ENCODE measurements at places on chromosomes 13 and 19. TPM values are rescaled to one million over a fixed set of nuclear protein-coding genes. Genes with fewer than 3 reads are reported as not detected.

DNA sequence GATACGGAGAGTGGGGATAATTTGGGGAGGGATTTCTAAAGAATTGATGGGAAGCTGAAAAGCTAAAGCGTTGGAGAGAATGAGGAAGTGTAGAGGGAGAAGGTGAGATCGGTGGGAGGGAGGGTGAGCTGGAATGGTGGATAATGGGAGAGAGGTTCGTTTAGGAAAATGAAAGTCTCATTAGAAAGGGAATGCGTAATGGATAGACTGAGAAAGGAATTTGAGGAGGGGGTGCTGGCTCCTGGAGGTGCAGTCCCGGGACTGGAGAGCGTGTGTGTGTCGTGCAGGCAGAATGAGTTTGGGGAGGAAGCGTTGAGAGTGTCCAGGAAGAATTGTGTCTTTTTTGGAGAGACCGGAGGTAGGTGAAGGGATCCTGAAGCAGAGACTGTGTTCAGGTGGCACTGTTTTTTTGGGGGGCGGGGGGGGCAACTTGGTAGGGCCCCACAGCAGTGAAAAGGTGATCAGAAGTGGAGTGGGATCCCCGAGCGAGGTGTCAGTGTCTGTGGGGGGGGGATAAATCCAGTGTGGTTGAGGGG lies 1.4 kb downstream of the ACTN4 start:
- DNase-seq = no peak

CCL25 gene
- total RNA-seq = not detected

- DNase-seq = no peak
Measured at GRCh38 chr13:52922961-52923360, 74.5 kb upstream of the PCDH8 start.

METTL21C gene
- total RNA-seq = not detected

- peak; percentile 6 for DNase-seq
Measured at GRCh38 chr19:39599116-39599515, 3.2 kb upstream of the LGALS13 start.

DNA sequence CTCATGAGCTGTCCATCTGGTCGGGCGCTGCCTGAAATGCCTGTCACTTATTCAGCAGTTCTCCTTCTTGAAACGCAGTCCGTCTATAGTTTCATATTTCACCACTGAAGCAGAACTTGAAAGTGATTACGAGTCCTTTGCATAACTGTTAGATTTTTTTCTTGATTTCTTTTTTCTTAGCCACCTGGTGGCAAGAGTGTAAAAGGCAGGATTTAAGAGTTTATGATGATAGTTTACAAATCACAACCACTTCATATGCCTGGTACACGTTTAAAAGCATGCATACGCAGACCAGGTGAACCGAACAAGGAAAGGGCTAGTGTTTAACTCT lies 45.8 kb downstream of the GGACT start:
- DNase-seq = no peak

DNA sequence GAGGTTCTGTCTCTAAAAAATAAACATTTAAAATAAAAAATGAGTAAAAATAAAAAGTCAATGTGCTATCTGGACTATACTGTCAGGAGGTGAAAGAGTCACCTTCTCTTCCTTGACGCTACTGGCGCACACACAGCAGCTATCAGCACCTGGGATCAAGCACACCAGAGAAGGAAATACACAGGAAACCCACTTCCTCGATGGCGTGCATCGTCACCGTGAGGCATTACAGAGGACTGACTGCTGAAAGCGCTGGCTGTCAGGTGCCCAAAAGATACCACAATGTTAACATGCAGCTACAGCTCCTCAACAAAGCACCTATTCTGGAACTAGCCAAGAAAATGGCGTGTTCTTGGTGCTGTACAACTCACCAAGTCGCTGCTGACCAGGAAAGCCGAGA lies 6.1 kb downstream of the SLC35E1 start:
- DNase-seq = peak; percentile 92

DNA sequence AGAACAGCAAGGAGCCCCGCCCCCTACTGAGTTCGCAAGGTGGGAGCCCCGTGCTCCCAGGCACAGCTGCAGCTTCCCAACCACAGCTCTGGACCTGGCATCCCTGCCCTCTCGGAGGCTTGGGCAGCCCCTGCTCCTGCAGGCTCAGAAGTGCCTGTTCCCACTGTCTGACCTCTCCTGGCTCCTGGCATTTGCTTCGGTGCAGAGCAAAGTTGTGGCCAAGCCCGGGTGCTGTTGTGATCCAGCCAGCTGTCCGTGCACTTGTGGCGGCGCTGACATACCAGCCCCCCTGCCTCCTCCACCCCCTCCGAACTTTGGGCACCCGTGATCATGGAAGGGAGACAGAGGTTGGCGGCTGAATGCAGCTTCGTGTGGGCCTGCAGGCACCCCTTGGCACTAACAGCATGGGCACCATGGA lies 1386.8 kb downstream of the PCDH9 start:
- no peak for DNase-seq

ANGPTL4 gene
- total RNA-seq = 1.0 TPM

DNA sequence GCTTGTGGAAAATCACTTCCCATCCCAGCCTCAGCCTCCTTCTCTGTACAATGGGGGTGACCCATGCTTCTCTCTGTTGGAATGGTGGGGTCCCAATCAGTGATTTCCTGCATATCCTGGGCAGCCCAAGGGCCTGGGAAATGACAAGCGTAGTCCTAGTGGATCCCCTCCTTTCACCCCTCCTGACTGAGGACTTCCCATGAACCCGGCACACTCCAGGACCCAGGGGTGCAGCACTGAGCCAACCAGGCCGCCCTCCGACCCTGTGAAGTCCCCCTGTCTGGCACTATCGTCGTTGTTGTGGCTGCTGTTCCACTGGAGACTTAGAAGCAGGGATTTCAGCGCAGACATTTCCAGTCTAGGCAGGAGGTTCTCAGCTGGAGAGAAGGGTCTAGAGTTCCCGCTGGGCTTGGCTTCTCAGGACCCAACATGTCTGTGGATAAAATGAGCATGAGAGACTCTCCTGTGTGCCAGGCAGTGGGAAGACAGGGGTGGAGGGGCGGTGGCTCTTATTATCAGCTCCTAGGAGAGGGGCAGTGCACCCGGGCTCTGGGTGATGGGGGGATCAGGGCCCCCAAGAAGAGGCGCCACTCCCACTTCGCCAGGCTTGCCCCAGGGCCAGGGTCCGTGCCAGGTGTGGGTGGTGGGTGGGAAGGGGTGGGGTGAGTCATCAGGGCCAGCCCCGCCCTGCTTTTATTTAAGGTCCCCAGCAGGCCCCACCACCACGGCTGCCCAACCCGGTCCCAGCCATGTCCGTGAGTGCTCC lies at the start of gene LGALS7B:
Gene LGALS7B (plus strand): TSS at position 723 of the 766 bp plus-strand sequence. CDS start 27 bp downstream, at position 750.
- no peak for DNase-seq

DNA sequence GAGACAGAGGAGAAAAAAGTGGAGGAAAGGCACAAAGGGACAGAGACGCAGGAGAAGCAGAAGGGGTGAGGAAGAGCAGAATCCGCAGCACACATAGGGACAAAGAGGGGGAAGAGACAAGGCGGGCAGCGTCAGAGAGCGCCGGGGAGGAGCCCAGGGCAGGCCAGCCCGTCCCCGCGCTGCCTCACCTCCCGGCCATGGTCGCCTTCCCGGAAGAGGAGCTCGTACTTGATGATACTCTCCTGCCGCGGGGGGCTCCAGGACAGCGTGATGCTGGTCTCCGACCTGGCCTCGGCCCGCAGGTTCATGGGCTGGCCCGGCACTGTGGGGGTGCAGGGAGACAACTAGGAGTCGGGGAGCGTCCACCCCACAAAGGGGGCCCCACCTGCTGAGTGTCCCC lies 100.6 kb downstream of the PTPRS start:
- DNase-seq = no peak

ZNF610 gene
- total RNA-seq = 1.7 TPM

GRCh38 chr13:110885516-110885915 lies 29.4 kb downstream of the ANKRD10 start:
- DNase-seq = no peak

GRCh38 chr13:53075356-53076041 lies 46.9 kb downstream of the OLFM4 start:
- DNase-seq = no peak

CPB2 gene
- total RNA-seq = not detected

CYP4F11 gene
- not detected for total RNA-seq

HNRNPM gene
- total RNA-seq = 68.3 TPM

ZNF554 gene
- total RNA-seq = 3.9 TPM

LENG9 gene
- total RNA-seq = 4.0 TPM

ZNF221 gene
- total RNA-seq = 4.4 TPM

IL4I1 gene
- 1.6 TPM for total RNA-seq

DNA sequence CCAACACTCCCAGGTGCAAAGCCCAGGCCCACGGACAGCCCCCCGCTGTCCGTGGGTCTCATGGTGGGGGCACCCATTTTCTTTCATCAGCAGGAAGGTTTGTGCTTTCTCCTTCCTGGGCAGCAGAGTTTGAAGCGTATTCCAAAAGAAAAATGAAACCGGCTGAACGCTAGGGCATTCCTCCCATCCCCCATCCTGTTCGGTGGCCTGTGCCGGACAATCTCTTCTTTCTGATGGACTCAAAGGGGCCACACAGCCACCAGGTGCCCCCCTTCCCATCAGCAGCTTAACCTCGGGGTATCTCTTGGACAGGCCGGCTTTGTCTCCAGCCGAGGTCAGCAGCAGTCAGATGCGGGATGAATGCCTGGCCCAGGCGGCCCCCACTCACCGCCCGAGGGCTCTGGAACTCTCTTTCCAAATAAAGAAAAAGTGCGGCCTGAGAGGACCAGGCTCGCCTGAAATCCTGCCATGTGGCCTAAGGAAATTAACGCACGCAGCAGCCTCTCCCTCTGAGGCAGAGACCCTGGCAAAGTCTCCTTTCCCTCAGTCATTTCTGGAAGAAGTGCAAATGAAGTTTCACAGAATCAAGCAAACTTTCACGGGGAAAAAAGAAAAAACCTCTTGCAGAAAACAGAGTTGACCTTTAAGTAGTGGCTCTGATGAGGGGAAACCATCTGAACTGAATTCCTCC lies 67.8 kb downstream of the RASA3 start:
- DNase-seq = peak; percentile 33

DNA sequence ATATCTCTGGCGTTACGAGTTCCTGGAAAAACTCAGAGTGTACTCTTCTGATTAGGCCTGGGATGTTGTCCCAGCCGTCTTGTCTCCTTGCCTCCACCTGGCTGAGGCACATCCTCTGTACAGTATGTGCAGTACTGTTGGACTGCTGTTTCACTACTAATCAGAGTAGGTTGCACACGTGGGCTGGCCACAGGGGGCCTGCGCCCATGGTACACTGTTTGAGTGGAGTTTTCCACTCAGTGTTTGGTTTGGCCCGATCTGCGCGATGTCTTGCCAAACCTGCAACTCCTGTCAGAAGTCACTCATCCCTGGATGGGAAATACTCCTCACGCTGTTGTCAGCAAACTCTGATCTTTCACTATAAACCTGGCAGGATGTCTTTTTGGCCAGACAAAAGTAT lies 189.6 kb upstream of the CSNK1A1L start:
- peak; percentile 98 for DNase-seq

DNA sequence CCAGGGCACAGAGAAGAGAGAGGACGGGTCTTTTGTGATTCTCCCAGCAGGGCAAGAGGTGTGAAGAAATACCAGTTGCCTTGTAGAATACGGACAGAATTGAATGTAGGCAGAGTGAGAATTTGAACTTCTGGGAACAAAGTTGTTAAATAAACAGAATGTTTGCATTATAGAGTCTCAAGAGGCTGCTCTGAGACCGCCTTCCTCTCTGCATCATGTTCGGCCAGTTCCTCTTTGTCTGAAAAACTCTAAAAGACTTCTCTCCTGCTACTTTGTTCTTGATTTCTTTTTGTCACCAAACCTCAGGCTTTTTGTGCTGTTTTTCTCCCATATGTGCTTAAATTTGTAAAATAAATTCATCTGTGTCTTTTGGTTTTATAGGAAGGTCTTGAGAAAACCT lies 256.4 kb downstream of the DLEU7 start:
- no peak for DNase-seq

MISP3 gene
- 0.13 TPM for total RNA-seq

DNA sequence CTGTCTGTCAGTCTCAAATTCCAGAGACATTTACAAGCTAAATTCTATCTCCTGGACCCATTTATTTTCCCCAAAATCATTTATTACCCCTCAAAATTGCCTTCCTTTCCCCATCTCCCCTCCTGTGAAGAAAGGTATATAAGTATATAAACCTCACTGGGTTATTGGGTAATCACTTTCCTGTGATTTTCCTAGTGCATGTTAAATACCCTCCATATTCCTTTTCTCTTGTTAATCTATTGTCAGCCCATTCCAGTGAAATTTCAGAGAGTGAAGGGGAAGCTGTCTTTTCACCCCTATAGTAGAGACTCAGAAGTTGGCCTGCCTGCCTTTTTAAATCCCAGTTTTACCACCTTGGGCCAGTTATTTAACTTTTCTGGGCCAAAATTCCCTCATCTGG lies 9.9 kb downstream of the IFNL1 start:
- DNase-seq = no peak

DNA sequence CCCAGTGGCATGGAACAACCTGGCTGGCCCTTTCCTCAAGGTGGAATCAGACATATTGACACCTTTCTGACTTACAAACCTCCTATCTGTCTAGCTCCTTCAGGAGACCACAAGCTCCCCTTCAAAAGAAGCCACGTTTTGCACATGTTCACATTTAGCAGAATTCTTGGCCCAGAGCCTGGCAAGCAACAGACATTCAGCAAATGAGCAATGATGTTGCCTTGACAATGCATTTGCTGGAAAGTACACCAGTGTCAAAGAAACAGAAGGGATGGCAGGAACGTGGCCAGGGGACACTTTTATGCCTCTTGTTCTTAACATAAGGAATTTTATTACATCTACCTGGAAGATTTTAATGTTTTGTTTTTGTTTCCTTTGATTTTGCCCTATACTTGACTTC lies 85.5 kb upstream of the FGF14 start:
- DNase-seq = no peak

- DNase-seq = no peak
Measured at GRCh38 chr13:37118016-37118415, 12.6 kb upstream of the CSNK1A1L start.

DNA sequence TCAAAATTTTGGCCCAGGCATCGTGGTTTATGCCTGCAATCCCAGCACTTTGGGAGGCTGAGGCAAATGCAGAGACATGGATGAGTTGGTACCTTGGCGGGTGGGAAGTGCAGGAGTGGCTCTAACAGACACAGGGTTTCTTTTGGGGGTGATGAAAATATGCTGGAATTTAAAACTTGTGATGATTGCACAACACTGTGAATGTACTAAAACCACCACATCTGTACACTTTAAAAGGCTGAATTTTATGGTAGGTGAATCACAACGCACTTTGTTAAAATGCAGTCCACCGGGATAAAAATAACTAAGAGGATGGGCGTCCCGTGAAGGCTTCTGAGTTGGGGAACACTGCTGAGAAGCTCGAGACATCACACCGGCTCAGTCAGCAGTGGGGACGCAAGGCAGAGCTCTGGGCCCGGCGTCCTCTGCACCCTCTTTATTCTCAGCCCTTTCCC lies 47.1 kb downstream of the MLLT1 start:
- no peak for DNase-seq
